ENCODE measurements at places on chromosomes 4 and X.
A peak's percentile ranks its signal among the peaks of the same experiment; 100 is the strongest.

DNA sequence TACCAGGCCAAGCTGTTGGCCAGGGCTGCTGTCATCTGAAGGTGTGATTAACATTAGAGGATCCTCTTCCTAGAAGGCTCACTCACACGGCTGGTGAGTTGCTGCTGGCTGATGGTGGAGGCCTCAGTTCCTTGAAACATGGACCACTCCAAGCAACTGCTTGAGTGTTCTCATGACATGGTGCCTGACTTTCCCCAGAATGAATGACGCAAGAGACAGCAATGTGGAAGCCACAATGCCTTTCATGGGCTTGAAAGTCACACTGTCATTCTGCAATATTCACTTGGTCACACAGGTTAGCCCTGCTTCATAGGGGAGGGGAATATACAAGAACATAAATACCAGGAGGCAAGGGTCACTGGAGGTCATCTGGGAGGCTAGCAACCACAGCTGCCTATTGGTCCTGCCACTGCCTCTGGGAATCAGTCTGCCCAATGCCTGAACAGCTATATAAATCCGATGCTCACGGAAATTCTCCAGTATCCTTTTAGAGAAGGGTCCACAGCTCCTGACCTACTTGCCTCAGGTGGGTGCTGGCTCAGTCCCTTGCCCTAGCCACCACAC, 97.1 kb upstream of the MAML3 start:
- DNase-seq: no peak

DNA sequence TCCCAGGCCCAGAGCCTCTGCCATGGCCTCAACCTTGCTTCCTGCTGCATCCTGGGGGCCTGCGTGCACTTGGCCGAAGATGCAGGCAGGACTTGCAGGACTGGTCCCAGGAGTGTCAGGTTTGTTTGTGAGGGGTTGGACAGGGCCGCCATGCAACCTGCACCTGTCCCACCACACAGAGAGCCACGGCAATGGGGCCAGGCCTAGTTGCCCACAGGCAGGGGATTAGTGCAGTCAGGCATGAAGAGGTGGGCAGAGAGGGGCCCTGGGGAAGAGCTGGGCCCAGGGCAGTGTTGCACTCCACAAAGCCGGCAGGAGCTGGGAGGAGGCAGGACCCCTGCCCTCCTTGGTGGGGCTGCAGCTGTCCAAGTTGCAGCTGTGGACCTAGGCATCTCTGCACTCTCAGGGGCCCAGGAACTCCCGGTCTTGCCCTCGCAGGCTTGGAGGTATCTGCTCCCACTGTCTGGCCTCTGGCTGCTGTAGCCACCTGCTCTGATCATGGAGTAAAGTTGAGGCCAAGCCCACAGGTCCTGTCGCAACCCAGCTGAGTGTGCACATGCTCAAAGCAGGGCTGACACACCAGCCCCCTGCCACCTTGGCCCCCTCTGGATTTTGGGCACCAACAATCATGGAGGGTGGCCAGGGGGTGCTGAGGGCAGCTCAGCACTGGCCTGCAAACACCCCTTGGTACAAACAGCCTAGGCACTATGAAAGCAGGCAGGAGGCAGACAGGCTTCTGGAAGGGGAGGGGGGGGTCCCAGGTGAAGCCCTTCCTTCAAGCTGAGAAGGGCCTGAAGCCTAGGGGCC, 190.4 kb upstream of the PCDH10 start:
- no peak for DNase-seq

GRCh38 chrX:34341258-34341657, 209.1 kb upstream of the FAM47A start:
- DNase-seq: no peak

DNA sequence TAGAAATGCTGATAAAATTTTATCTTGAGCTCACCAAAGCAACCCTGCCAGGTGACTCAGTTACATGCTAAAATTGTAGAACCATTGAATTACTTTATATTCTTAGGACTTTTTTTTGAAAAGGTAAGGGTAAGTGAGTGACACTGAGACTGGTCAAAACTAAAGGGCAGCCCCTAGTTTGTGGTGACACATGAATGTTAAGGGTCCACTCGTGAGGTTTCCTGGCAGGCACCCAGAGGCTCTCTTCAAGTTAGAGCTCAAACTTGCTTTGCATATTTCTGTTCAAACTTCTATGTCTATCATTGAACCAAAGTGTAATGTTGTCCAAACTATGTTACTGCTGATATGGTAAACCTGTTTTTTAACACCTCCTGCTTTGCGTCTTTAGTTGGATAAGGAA, 30.5 kb downstream of the TMPRSS11D start:
- DNase-seq: no peak

GRCh38 chrX:132956421-132957210, 1.8 kb downstream of the HS6ST2 start:
- no peak for DNase-seq

DNA sequence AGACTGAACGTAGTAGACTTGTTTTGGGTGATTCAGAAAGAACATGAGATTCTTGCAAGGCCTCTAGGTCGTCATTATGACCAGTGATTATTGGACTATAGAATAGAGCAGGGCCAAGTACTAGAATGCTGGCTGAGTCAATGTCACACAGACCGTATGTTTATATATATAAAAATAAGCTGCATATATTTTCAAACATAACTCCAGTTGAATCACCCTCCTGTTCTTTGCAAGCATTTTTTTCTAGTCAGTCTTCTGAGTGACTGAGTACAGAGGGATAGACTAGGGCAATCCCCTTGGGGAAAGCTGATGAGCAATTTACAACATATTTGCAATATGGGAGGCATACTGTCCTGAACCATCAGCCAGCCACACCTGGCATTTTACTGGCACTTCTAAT, 48.4 kb upstream of the PRPS1 start:
- DNase-seq: no peak

GRCh38 chrX:9983846-9984245, 16.7 kb downstream of the CLDN34 start:
- DNase-seq: no peak

- no peak for DNase-seq
These were observed 99.2 kb downstream of the SORCS2 start for GRCh38 chr4:7291372-7292114.

GRCh38 chr4:84258905-84259830, 239.9 kb downstream of the NKX6-1 start:
- DNase-seq: peak; percentile 35

DNA sequence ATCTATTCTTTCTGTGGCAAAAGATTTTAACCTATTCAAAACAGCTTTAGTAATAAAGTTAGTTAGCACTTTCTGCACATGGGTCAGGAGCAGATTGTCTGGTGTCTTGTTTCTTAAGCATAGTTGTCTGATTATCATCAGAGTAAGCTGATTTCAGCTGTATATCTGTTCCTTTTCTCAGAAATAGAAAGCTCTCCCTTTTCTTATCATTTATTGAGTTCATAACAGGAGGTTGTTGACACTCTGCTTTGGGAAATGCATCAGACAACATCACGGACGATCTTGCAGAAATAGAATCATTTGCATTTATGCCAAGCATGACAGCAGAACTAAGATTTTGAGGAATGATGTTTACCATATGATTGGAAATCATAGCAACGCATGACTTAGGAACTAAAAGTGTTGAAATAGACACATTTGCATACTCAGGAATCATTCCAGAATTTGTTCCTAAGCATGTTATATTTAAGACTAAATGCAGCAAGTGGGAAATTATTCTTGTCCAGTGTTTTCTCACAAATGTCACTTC, 66.7 kb downstream of the RBMX2 start:
- DNase-seq: no peak

DNA sequence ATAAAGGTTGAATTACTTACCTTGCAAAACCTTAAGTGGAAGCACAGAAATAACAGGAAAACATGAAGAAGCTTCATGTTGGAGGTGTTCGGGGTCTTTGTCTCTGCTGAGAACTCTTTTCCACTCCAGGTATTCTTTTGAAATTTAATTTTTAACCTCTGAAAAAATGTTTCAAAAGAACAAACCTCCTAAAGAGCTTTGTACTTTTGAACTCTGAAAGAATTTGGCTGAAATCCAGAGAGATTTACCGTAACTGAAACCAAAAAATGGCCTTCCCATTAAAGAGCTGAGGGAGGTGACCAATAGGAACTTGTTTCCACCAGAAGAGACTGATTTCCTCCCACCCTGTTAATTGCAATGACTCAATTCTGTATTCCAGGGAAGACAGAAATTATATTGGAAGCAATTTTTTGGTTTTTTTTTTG, at the start of gene CFI:
TSS of gene CFI (minus strand) at position 105 of the 425 bp plus-strand sequence. CDS start at position 77, 28 bp downstream.
- peak; percentile 43 for DNase-seq

- no peak for DNase-seq
These were observed 86.3 kb downstream of the GYPE start for GRCh38 chr4:143819029-143819428.

GRCh38 chr4:125961626-125962025, 646.9 kb downstream of the FAT4 start:
- DNase-seq: no peak

DNA sequence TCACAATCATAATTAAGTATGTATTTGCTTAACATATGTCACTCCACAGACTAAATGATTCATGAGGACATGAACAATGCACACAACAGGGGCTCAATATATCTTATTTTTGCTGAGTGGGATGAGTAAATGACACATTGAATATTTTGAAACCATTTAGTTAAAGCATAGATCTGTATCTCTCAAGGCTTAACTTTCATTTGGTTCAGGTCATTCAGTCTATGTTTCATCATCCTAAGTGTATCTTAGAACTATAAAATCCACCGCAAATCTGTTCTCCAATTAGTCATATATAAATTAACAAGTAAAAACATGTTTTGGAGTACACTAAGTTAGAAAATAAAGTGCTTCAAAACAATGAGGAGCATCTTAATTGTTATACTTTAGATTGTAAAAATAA, 45.8 kb downstream of the AREG start:
- no peak for DNase-seq

DNA sequence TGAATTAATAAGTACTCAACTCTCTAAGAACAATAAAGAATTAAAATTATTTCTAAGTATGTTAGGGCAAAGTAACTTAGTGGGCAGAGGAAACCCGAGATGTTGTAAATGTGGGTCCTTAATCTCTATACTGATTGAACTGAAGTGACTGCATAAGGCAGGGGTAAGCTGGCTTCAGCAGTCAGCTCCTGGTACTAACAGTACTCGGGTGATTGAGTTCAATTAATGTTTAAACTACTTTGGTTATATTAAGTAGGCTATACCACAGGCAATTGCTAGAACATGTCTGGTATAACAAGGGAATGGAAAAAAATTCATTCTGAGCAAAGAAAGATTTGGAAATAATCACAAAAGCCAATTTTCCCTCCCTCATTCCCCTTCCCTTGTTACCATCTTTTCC, 90.7 kb downstream of the LNX1 start:
- DNase-seq: no peak

- DNase-seq: no peak
These were observed 620.4 kb downstream of the KCNIP4 start for GRCh38 chr4:21327976-21328700.

DNA sequence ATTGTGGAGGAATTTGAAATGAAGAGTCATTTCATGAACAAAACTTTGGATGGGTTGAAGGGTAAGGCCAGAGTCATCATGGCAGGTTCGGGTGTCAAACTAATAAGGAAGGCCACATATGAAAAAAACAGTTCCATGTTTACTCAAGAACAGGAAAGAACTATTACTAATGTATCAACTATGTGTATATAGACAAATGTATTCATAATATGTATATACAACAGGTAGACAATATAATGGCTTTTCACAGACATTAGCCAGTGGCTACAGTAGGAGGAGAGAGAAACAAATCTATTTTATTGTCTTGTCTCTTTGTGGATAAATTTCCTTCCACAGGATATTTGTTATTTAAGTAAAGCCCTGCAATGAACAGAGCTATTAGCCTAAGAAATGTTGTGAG, 101.1 kb downstream of the CBLL2 start:
- no peak for DNase-seq

DNA sequence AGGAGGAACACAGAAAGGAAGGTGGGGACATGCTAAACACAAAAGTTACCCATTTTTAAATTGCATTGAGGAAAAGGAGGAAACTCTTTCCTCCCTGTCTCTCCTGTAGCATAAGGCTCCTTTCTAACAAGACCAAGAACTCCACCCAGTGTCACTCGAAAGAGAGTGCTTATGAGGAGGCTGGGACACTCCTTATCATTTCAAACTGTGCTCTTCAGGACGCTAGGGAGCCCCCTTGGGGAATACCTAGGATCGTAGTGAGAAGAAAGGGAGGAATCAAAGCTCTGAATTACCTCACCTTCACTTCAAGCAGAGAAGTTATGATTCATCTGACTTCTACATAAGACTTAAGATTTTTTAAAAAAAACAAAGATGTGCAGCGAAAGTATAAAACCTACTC, 65.5 kb downstream of the F9 start:
- DNase-seq: no peak

DNA sequence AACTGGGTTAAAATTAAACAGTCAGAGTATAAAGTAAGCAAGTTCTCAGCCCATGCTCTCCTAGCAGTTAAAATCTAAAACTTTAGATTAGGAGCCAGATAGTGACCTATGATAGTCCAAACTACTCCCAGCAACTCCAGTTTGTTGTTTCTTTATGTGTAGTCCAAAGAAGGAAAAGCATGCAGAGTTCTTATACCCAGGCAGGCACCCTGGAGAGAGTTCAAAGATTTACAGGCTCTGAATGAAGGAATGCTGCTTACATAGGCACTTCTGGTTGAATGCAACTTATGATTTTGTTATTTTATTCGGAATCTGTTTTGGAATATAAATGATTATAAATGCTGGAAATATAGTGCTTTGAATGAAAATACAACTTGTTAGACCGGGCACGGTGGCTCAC, 67.2 kb downstream of the GPAT3 start:
- no peak for DNase-seq

- DNase-seq: no peak
These were observed 20.3 kb upstream of the SPON2 start for GRCh38 chr4:1192493-1193205.

DNA sequence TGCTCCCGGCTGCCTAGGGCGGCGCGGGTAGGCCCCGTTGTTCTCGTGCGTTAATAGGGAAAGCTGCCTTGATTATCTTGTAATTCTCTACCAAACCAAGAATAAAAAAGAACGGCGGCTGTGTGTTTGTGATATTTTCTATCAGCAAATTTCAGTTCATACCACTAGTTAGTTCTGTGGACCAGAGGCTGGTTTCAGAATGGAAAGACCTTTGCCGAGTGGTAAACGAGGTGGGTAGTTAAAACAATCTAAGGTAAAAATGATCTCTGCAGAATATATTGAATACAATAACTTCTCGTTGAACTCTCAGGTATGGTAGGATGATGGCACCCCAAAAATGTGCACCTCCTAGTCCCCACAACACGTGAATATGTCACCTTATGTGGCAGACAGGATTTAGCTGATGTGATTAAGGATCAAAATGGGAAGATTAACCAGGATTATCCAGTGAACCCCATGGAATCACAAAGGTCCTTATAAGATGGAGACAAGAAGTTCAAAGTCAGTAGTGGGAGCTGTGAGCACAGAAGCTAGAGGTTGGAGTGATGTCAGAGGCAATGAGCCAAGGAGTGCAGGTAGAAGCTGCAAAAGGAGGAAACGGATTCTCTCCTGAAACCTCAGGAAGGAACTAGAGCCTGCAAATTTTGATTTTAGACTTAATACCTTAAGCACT, 574 bp upstream of the CFAP97 start:
- peak; percentile 40 for DNase-seq

DNA sequence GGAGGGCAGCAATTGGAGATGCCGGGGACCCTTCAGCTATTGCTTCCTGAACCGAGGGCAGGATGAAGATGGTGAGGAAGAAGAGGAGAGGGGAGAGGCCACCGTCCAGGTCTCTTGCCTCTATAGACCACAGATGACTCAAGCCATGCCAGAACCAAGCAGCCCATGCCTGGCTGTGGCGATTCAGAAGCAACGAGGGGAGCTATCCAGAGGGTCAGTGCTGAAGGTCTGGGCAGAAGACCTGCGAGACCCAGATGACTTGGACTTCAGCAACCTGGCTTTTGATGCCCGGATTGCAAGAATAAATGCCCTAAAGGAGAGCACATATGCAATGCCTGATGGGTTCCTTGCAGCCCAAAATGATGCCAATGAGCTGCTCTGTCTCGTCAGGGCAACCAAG, 70.2 kb upstream of the PRPS2 start:
- DNase-seq: no peak
